ENCODE measurements at places on chromosomes 3 and 15.

DNA sequence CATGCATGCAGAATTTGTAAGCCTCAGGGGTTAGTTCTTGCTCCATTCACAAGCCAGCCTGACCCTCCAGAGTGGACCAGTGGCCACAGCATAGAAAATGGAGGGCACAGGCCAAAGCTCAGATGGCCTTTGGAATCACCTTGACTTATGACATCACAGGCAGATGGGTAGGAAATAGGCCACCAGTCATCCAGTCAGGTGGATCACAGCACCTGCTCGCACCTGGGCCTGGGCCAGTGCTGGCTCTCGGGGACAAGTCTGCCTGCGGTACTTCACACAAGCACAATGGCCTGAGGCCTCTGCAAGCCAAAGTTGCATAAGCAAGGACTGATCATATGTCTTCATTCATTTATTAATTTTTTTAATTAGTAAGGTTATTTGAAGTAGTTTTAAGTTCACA is 39.3 kb downstream of the PPCDC start:
- DNase-seq: no peak

DNA sequence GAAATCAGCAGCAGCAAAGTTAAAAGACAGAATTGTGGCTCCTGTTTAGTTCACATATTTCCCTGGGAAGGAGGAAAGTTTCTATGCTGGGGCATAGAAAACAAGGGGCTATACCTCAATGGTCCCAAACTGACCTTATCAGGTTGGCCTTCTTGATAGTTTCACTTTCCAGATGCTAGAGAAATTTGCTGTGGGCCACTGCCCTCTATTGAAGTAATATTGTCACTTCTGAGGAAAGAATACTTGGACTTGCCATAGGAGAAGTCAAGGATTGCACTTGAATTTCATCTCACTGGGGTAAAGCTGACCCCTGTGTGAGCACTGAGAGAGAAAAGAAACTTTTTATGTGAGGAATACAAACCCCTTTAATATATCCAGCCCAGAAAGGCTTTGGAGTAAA is 49.3 kb upstream of the XCR1 start:
- DNase-seq: no peak

GRCh38 chr3:108804437-108804836 is 18.1 kb upstream of the TRAT1 start:
- no peak for DNase-seq

GRCh38 chr3:97848779-97849178 is 27.0 kb downstream of the CRYBG3 start:
- DNase-seq: no peak

- no peak for DNase-seq
Observed at GRCh38 chr15:101023501-101024072, 104.4 kb downstream of the LRRK1 start.

Data from NCI-H146 (cell line).